ENCODE measurements at places on chromosomes 7 and 10. TPM values are rescaled to one million over a fixed set of nuclear protein-coding genes. Genes with fewer than 3 reads are reported as not detected.

Gene GNAT3
- total RNA-seq = not detected

Gene PON3
- 1.6 TPM for total RNA-seq

Gene PDGFA
- 43.8 TPM for total RNA-seq

Gene CPED1
- 28.0 TPM for total RNA-seq

Gene IPMK
- 2.1 TPM for total RNA-seq

Gene NRP1
- 92.5 TPM for total RNA-seq

Gene MYL10
- total RNA-seq = not detected

Gene SH2D4B
- total RNA-seq = not detected

Gene SLC29A4
- 3.2 TPM for total RNA-seq

Gene PPP1R17
- total RNA-seq = not detected

Gene CABCOCO1
- 0.66 TPM for total RNA-seq

Gene FAM237B
- total RNA-seq = not detected

Gene TAF5
- 2.0 TPM for total RNA-seq

Data from right cardiac atrium (tissue), 5 donors.